Cardiac fibroblast (primary cell): ENCODE measurements at places on chromosomes 2 and 18.
A peak's percentile ranks its signal among the peaks of the same experiment; 100 is the strongest.

DNA sequence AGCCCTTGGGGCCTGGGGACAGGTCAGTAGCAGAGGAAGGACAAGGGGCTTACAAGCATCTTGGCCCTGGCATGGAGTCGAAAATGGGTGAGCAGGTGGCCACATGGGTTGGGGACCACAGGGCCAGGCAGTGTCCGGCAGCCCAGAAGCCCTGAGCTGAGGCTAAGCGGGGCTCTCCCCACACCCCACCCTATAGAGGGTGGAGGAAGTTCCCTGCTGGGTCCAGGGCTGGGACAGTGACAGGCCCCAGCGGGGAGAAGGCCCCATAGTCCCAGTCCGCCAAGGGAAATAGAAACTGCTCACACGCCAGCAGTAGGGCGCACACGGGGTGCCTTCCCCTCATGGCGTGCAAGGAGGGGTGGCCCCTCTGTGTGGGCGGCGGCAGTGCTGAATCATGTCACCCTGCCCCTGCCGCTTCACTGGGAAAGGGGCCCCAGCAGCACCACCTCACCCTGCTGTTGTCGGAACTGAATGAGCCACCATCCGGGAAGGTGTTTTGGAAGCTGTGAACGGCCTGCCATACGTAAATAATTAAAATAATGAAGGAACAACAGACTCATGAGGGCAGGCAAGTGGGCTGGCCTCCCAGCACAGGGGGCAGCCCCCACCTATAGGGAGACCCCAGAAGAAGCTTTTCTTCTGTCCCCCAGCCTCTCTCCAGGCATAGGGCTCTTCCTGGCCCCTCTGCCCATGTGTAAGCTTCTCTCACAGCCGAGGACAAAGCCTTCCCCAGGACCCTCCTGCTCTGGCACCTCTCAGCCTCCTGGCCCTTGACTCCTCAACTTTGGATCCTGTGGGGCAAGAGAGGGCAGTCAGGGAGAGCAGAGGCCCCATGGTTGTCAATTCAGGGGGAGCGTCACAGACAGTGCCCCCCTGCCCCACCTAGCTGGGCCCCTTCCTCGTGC lies 12.7 kb upstream of the DUSP2 start:
- DNase-seq: no peak

GRCh38 chr18:24761765-24762164 lies 301.3 kb downstream of the HRH4 start:
- DNase-seq: no peak

GRCh38 chr2:229713371-229714079 lies 830 bp downstream of the DNER start:
- no peak for DNase-seq

- DNase-seq: no peak
These were observed 1018.4 kb upstream of the ACVR2A start for GRCh38 chr2:146826388-146826787.

GRCh38 chr18:49608366-49609255 lies 46.8 kb downstream of the LIPG start:
- DNase-seq: no peak

DNA sequence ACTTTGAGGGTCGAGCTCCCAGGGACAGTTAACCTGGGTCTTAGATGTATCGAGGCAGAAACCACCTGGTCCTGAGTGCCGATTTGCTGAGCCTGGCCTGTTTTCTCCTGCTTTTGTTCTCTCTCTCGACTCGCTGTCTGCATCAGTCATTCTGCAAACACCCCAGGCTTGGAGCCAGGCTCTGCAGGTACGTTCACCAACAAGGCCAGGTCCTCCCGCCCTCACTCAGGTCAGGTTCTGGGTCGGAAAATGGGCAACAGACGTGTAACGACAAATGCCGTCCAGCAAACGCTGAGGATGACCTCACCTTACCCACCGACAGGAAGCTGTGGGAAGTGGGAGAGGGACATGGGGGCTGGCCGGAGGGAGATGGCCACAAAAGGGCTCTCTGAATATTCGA lies 57.7 kb upstream of the PXDN start:
- DNase-seq: no peak

- peak; percentile 39 for DNase-seq
These were observed 15.9 kb upstream of the CRIM1 start for GRCh38 chr2:36339607-36340218.
